IPS DF 6.9 (cell line): ENCODE measurements at places on chromosomes 11 and 22.

DNA sequence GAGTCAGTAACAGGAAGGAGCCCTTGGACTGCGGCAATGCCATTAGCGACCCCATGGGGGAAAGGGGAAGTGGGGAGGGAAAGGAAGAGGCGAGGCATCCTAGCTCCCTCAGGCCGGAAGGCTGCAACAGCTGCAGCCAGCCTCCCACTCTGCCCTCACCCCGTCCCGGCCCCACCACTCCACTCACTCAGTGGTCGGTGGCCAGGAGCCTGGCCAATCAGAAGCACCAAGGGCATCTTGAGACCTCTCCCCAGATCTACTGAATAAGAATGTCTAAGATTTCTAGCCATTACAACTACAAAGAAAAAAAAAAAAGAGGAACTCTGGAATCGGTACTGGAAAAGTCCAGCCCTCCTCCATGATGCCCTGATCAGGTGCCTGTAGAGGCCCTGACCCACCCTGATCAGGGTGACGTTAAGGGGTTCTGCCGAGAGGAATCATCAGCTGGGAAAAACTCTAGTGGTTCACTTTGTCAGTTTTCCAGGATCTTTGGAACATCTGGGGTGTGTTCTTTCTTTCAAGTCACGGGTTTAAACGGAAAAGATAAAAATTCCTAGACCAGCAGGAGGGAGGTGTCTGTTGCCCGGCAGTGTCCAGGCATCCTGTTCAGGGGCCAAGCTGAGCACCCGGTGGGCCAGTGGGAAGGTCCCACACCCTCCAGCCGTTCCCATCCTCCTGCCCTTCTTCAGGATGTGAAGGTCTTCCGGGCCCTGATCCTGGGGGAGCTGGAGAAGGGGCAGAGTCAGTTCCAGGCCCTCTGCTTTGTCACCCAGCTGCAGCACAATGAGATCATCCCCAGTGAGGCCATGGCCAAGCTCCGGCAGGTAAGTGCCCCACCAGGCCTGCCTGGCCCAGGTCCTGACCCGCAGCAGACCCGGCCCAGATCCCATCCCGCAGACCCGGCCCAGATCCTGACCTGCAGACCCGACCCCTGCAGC is 14.4 kb downstream of the OAF start:
- DNase-seq: no peak

DNA sequence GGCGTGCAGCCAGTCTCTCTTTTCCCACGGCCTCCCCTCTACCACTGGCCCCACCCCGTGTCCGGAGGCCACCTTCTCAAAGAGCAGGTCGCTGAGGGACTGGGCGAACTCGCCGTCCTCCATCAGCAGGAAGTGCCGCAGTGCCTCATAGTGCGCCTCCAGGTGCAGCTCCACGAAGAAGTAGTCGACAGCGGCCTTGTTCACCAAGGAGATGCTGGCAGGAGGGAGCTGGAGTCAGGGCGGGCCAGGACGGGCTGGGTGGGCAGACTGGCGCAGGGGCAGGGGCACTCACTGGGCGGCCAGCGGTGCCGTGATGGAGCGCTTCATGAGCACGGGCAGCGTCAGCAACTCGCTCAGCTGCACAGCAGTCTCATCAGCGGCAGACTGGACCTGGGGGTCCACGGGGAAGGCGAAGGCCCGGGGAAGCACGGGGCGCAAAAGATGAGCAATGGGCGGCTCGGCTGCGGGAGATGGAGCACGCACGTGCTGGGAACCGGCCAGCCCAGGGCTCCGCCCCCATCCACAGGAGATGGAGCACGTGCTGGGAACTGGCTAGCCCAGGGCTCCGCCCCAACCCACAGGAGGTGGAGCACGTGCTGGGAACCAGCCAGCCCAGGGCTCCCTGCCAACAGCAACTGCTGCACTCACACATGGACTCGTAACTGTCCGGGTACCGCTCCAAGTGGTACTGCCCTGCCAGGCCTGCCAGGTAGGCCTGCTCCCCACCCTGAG is 18.4 kb downstream of the SELENOO start:
- DNase-seq: no peak

GRCh38 chr11:61413496-61413895 is 16.3 kb downstream of the CPSF7 start:
- no peak for DNase-seq

DNA sequence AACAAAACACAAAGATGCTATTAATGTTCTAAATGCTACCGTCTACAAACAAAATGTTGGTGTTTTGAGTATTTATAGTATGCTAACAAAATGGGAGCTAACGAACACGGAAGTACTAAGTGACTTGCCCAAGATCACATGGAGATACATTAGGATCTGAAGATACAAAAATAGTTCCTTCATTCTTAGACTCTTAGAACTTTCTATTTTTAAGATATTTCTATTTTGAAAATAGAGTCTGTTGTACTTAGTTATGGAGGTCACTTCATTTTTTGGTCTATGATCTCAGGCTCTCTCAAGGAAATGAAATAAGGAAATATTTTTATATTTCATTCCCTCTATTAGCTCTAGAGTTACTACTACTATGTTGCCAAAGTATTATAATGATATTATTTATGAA is 64.2 kb downstream of the APOL5 start:
- no peak for DNase-seq

DNA sequence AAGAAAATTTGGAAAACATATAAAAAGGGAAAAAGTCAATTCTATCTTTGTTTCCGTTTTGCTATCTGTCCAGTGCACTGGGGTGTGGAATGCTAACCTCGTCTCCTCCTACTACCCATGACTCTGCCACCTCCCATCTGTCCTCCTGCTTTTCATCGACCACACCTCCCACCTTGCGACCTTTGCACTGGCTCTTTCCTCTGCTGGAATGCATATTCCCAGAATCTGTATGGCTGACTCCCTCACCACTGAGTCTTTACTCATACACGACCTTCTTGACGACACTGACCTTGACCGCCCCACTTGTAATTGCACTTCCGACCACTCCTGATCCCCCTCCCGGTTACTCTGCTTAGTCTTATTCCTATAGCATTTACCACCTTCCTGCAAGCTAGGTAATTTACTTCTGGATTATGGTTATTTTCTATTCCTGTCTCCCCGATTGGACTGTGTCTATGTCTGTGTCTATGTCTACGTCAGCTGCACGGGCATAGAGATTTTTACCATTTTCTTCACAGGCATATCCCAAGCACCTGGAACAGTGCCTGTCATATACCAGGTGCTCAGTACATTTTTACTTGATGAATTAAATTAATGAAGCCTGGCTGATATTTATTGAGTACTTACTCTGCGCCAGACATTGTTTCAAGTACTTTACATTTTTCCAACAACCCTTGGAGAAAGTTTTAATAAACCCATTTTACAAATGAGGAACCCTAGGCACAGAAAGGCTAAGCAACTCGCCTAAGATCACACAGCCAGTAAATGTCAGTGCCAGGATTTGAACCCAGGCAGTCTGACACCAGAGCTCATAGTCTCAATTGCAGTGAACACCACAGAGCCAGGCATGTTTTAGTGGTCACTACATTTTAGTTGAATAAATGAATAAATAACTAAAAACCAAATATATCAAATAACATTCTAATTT is 89.3 kb upstream of the SLC22A12 start:
- no peak for DNase-seq

GRCh38 chr11:96367342-96367741 is 22.4 kb downstream of the CCDC82 start:
- DNase-seq: no peak

- DNase-seq: no peak
Observed at GRCh38 chr11:118870396-118871343, 13.0 kb upstream of the CXCR5 start.

DNA sequence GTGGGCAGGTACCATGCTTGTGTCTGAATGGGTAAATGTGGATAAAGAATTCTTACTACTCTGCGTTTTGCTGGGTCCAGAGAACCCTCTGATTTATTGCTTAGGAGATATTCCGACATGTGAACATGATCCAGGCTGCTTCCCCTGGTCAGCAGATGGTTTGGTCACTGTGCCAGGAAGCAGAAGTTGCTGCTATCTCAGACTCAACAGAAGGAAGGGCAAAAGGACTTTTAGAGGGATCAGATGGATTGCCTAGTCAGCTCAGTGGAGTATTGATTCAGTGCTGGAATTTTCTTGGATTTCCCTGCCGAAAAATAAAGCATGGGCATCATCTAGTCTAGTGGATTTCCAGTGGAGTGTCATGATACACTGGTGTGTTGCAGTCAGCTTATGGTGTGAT is 440.1 kb downstream of the NTM start:
- DNase-seq: no peak

DNA sequence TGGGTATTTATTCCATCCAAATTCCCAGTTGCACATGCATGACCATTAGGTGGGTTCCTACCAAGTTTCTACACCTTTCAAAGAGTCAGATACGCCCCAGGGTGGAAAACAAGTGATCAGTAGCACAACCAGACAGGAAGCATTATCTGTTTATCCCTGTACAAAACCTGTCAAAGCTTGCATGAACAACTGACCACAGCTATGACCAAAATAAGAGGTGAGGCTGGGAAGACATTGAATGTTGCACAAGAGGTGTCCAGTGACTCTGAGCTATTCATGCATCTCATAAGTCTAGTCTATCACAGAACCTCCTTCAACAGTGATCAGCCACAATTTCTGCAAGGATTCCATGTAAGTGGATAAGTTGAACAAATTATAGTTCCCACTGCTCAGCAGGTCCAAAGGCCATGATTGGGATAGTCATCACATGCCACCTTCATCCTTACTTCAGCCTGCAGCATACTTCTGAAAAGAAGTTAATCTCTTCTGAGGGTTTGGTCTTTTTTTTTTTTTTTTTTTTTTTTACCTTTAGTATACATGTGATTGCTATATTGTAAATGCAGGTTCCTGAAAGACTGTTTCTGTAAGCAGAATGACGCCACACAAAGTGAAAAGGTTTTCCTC is 28.0 kb upstream of the TMEM45B start:
- DNase-seq: no peak

DNA sequence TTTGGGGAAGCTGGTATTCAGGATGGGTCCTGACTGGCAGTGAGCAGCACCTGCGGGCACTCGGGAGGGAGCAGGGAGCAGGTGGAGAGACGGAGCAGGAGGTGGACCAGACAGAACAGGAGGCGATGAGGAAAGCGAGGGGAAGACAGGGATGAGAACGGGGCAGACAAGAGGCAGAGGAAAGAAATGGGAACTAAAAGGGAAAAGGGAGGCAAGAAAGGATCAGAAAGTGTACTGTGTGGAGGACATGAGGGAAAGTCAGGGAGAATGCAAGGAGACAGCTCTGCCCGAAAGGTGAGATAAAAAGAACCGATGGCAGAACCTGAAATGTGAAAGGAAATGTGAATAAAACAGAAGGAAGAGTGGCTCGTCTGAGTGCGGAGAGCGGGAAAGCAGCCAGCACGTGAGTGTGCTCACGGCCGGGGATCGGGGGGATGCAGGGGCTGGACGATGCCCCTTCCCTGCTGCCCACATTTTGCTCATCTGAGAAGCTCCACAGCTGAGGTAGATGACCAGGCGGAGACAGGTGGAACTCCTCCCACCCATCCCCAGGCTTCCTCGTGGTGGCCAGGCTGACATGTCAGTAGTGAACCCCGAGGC is 494.4 kb upstream of the B3GAT1 start:
- no peak for DNase-seq

GRCh38 chr11:71420455-71421241 is 27.5 kb downstream of the DHCR7 start:
- peak; percentile 60 for DNase-seq

GRCh38 chr11:101436511-101437142 is 147.2 kb downstream of the TRPC6 start:
- DNase-seq: peak; percentile 52

GRCh38 chr11:130314750-130315285 is at the start of gene ZBTB44:
TSS of gene ZBTB44 (minus strand) at chr11:130314917. CDS start at chr11:130261873, 53,044 bp downstream.
- DNase-seq: peak; percentile 41

- DNase-seq: no peak
Observed at GRCh38 chr11:82776377-82776776, 42.7 kb upstream of the FAM181B start.

GRCh38 chr11:107218123-107219013 is 200.1 kb upstream of the GUCY1A2 start:
- no peak for DNase-seq

DNA sequence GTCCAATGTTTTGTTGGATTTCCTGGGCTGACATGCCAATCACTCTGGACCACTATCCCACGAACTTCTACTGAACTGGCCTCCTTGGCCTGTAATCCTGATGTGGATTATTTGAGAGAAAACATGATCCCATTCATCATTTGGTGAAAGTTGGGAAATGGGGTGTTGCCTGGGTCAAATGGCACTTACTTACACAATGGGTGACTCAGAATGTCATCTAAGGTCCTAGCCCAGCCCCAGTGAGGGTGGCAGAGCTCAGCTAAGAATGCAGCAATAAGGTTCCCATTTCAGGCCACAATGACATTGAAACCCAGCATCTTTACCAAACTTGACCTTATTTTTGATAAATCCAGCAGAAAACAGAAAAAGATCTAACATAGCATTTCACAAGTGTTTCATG is 8.0 kb upstream of the DSCAML1 start:
- DNase-seq: no peak

DNA sequence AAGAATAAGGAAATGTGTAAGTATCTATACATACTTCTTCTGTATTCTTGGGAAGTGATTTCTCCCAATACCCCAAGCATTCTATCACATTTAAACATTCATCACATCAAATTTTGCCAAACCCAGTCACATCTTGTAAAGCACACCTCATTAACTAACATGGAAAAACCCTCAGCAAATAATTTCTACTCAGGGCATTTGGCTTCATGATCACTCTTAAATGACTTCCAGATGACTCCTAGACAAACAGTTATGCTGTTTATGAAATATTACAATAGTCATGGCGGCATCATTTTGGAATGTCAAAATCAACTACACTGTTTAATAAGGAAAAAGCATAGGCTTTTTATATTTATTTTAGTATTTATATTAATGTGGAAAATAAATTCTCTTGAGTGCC is 47.3 kb upstream of the CCDC34 start:
- DNase-seq: no peak

DNA sequence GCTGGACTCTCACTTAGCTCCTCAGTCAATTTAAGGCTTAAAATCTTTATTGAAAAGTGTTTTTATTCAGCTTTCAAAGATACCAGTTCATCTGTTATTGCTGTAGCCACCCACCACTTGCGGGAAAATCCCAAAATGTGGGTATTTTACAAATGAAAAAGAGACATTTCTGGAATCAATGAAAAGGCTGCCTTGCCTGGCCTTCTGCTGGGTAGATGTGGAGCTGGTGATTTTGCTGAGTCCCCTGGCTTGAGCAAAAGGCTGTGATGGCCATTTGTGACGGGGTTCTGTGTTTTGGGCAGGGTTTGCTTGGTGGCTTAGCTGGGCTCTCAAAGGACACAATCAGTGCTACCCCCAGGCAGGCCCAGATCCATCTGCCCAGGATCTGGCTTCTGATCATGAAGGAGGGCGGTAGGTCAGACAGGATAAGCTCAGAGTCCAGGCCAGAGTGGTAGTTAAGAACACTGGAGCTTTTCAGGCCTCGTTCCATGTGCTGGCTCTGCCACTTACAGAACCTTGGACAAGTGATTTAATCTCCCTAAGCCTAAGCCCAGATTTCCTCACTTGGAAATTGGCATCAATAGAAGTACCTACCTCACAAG is 36.1 kb downstream of the UBASH3B start:
- DNase-seq: no peak

- DNase-seq: no peak
Observed at GRCh38 chr11:86548271-86548917, 124.0 kb downstream of the ME3 start.

- no peak for DNase-seq
Observed at GRCh38 chr11:60866911-60867870, at the start of gene ZP1. TSS of gene ZP1 (plus strand) at chr11:60867542. CDS start at chr11:60867562, 20 bp downstream.

GRCh38 chr11:75831915-75832502 is 17.0 kb downstream of the UVRAG start:
- DNase-seq: no peak
